ENCODE measurements at places on chromosomes 3 and 15. TPM values are rescaled to one million over a fixed set of nuclear protein-coding genes. Genes with fewer than 3 reads are reported as not detected.

DNA sequence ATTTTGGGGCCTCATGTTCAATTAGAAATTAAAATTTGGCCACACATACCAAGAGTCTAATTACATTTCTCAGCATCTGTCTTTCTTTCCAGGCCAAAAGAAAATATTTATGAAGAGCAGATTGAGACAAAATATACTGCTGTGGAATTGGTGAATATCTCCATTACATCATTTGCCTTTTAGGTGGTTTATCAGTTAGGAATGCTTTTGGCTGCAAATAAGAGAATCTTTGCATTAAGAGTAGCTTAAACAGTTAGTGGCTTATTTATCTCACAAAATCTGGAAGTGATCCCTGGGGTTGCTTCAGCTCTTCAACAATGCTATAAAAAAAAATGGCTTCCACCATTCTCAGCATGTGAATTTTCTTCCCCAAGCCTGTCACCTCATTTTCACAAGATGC is 308.7 kb downstream of the MAGI1 start:
- H3K4me1 ChIP-seq: no peaks in the 10 kb centered on the region
- H3K36me3 ChIP-seq: no peaks in the 10 kb centered on the region
- H3K27ac ChIP-seq: no peak overlapping the region
- no peak for DNase-seq
- no peaks in the 10 kb centered on the region for H3K27me3 ChIP-seq
- no peak overlapping the region for H3K4me3 ChIP-seq

DNA sequence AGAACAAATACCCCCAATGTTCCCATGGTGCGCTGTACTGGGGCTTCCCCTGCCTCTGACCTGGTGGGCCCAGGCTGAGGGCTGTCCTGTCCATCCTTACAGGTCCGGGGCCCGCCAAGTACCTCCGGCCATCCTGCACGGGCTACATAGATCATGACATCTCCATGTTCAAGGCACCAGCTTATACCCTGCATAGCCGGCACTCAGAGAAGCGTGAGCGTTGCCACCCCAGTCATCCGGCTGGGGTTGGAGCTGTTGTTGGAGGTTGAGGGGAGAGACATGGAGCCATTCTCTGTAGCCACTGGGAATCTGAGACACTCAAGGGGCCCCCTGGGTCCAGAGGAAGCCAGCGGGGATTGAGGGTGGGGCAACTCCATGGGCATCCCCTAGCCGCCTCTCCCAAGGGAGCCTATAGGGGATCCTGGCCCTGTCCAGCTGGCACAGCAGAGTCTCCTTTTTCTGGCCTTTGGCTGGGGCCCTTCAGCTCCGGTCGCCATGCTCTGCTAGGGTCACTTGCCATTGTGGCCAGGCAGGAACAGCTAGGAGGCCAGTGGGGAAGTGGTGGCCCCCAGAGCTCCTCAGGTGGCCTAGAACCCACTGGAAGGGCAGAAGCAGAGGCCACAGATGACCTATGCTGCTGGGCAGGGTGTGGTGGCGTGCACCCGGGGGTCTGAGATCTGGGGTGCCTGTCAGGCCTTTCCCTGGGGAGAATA is 12.5 kb upstream of the CSPG4 start:
- H3K27me3 ChIP-seq: peaks cover 31% of the 10 kb centered on the region
- peaks cover 6% of the 10 kb centered on the region for H3K4me1 ChIP-seq
- no peak overlapping the region for H3K4me3 ChIP-seq
- no peaks in the 10 kb centered on the region for H3K36me3 ChIP-seq

GRCh38 chr3:159273070-159273469 is 471.2 kb downstream of the MFSD1 start:
- no peak overlapping the region for H3K27ac ChIP-seq
- H3K4me1 ChIP-seq: no peaks in the 10 kb centered on the region

GRCh38 chr3:24135280-24135679 is 190.2 kb downstream of the NR1D2 start:
- H3K27ac ChIP-seq: no peak overlapping the region
- H3K27me3 ChIP-seq: no peaks in the 10 kb centered on the region
- no peak for DNase-seq

DNA sequence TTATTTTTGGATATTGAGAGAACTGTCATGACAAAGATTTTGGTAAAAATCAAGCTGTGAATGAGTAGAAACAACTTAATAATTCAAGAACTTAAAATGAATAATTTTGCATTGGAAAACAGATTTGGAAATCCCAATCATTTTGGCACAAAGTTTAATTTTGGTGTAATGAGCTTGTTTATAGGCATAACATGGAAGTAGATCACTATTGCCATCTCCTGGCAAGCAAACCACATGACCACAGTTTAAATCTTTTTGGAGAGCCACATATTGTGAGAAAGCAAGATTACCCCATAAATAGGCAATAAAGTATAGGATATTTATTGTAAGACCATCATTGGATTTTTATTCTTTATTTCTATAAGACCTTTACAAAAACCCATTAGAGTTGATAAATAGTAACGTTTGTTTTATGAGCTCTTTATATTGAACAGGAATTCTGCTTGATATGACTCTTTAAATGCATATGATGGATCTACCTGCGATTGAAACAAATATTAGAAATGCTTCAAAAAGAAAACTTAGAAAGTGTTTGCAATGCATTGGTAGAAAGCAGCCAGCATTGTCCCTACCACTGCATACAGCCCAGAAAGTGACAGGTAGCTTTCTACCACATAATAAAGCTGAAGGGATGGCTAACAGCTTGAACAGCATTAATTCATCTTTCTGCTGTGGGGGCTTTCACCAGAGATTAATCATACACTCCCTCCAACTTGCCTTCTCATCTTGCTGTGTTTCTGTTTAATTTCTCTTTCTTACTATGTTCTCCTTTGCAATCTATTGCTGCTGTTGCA is 766.8 kb downstream of the TBL1XR1 start:
- H3K4me3 ChIP-seq: no peak overlapping the region
- no peaks in the 10 kb centered on the region for H3K36me3 ChIP-seq
- H3K27me3 ChIP-seq: no peaks in the 10 kb centered on the region

DNA sequence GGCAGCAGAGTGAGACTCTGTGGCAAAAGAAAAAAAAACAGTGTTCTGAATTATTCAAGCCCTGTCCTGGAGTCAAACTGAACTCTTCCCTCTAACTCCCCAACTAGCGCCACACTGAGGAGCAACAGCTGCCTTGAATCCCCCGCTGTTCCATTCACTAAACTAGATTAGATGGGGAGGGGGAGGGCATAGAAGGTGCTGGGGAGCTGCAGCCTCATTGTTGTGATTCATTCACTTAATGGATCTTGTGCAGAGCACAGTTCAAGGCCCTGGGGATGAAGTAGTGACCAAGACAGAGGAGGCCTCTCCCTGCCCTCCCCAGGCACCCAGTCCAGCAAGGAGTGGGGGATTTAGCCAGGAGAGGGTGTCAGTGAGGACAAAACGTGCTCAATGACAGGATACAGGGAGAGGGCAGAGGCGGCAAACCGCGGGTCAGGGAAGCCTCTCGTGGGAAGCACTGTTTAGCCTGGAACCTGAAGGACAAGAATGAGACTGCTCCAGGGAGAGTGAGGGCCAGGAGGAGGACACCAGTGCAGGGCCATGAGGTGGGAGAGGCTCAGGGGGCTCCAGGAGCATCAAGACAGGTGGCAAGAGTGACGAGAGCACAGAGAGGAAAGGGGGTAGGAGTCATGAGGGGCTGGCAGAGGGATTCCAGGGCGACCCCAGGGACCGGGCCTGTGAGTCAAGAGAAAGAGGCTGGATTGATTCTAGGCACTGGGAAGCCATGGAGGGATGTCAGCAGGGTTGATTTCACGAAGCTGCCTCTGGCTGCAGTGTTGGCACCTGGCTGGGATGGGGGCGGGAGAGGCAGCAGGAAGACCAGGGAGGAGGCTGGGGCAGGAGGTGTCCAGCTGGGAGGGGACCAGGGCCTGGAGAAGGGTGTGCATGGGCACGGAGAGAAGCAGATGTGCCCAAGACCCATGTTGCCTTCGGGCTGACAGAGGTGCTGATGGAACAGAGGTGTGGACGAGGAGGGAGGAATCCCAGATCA is 31.4 kb downstream of the ALS2CL start:
- H3K27ac ChIP-seq: no peak overlapping the region
- no peaks in the 10 kb centered on the region for H3K4me1 ChIP-seq
- no peaks in the 10 kb centered on the region for H3K27me3 ChIP-seq
- H3K4me3 ChIP-seq: no peak overlapping the region
- H3K36me3 ChIP-seq: no peaks in the 10 kb centered on the region

GRCh38 chr15:98735895-98736617 is 87.7 kb downstream of the IGF1R start:
- H3K36me3 ChIP-seq: no peaks in the 10 kb centered on the region
- no peaks in the 10 kb centered on the region for H3K27me3 ChIP-seq
- DNase-seq: no peak
- H3K4me1 ChIP-seq: peaks cover 19% of the 10 kb centered on the region

- peak overlapping the region; percentile 70 for H3K4me3 ChIP-seq
- no peaks in the 10 kb centered on the region for H3K36me3 ChIP-seq
- H3K27me3 ChIP-seq: no peaks in the 10 kb centered on the region
- H3K27ac ChIP-seq: no peak overlapping the region
- peak; percentile 25 for DNase-seq
Measured at GRCh38 chr3:153162513-153163392, 727 bp downstream of the RAP2B start.

DNA sequence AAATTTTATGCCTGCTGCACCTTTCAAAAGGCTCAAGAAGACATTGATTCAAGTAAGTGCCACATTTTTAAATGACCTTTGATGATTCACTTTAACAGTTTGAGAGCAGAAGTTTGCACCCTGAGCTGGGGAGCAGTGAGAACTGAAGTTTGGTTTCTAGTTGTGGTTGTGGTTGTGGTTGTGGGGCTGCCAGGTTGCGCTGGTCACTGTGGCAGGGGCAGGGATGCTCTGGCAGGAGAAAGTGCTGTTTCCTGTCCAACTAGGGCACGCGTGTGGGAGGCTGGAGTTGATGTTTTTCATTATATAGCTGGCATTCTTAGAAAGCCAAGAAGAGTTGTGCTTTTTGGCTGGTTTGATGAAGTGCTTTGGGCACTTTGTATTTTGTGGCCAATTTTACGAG is 339.7 kb upstream of the NR2F2 start:
- H3K27ac ChIP-seq: no peak overlapping the region
- peaks cover 3% of the 10 kb centered on the region for H3K4me1 ChIP-seq
- H3K27me3 ChIP-seq: peaks cover 3% of the 10 kb centered on the region
- DNase-seq: no peak
- H3K36me3 ChIP-seq: no peaks in the 10 kb centered on the region

GRCh38 chr15:63351170-63351569 is 30.5 kb downstream of the CA12 start:
- no peaks in the 10 kb centered on the region for H3K36me3 ChIP-seq
- no peak for DNase-seq
- no peak overlapping the region for H3K27ac ChIP-seq
- H3K27me3 ChIP-seq: no peaks in the 10 kb centered on the region
- no peaks in the 10 kb centered on the region for H3K4me1 ChIP-seq

DNA sequence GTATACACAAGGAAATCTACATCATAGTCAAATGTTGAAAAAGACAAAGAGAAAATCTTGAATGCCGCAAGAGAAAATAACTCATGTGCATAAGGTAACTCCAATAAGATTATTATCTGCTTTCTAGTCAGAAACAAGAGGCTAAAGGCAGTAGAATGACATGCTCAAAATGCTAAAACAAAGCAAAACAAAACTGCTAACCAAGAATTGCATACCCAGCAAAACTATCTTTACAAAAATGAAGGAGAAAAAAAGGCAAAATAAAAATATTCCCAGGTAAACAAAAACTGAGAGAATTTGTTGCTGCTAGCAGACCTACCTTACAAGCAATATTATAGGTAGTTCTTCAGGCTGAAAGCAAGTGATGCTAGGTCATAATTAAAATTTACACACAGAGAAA is 76.4 kb upstream of the TMEM158 start:
- H3K36me3 ChIP-seq: no peaks in the 10 kb centered on the region
- no peak overlapping the region for H3K27ac ChIP-seq
- H3K4me3 ChIP-seq: no peak overlapping the region
- no peak for DNase-seq
- H3K27me3 ChIP-seq: no peaks in the 10 kb centered on the region
- no peaks in the 10 kb centered on the region for H3K4me1 ChIP-seq

- H3K36me3 ChIP-seq: no peaks in the 10 kb centered on the region
- H3K4me1 ChIP-seq: peaks cover 2% of the 10 kb centered on the region
- no peaks in the 10 kb centered on the region for H3K27me3 ChIP-seq
- no peak overlapping the region for H3K27ac ChIP-seq
- no peak overlapping the region for H3K4me3 ChIP-seq
- DNase-seq: no peak
Measured at GRCh38 chr3:12154151-12154550, 4.6 kb downstream of the TIMP4 start.

- no peaks in the 10 kb centered on the region for H3K27me3 ChIP-seq
- H3K4me1 ChIP-seq: peaks cover 5% of the 10 kb centered on the region
- H3K36me3 ChIP-seq: no peaks in the 10 kb centered on the region
- H3K27ac ChIP-seq: no peak overlapping the region
Measured at GRCh38 chr3:13296662-13297061, 123.5 kb downstream of the NUP210 start.

DNA sequence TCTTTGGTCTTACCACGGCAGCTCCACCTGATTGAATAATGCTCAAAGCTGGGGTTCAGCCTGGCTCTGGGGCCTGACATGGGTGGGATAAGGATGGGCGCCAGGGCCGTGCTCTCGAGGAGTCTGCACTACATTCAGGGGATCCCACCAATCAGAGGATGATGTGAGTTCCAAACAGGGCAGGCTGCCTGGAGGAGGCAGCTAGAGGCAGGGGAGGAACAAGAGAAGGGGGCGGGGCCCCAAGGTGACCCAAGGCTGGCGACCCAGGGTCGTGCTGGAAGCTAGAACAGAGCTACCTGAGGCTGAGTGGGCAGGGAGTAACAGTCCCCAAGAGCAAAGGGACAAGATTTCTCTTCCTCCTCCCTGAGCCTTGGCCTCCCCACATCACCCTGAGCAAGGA is 56.1 kb downstream of the PCSK6 start:
- no peak overlapping the region for H3K27ac ChIP-seq
- no peak overlapping the region for H3K4me3 ChIP-seq
- H3K36me3 ChIP-seq: no peaks in the 10 kb centered on the region
- no peak for DNase-seq
- no peaks in the 10 kb centered on the region for H3K4me1 ChIP-seq

DNA sequence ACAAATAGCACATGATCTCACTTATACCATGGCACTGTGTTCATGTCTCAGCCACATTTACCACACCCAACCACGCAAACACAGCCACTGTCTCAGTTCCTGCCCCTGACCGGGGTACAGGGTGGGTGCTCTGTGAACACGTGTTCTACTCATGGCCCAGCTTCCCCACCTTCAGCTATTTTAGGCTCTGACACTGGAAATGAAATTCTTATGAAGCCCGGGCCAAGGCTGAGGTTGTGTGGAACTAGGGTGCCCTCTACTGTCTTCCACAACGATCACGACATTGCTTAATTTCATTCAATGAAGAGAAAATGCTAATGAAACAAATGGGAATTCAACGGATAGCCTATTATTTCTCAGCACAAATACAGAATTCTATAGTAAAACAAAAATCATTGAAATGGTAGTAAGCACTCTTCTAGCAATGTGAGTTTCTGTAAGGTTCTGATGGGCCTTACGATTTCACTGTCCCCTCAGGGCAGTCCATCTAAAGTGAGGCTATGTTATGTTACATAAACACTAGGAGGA is 2.1 kb upstream of the GABRA5 start:
- no peaks in the 10 kb centered on the region for H3K36me3 ChIP-seq
- H3K4me3 ChIP-seq: no peak overlapping the region
- H3K27me3 ChIP-seq: peaks cover 9% of the 10 kb centered on the region
- H3K4me1 ChIP-seq: no peaks in the 10 kb centered on the region
- DNase-seq: no peak
- H3K27ac ChIP-seq: no peak overlapping the region

GUCA1C gene
- total RNA-seq: not detected

TMOD2 gene
- total RNA-seq: 17.2 TPM

PPARG gene
- total RNA-seq: not detected

PLA2G4D gene
- not detected for total RNA-seq

OCA2 gene
- total RNA-seq: 0.19 TPM

CIAO2A gene
- total RNA-seq: 22.4 TPM

SKOR1 gene
- 2.7 TPM for total RNA-seq
